ENCODE measurements at places on chromosomes 7 and 10.

- no peak for DNase-seq
Observed at GRCh38 chr7:2279896-2280295, 34.3 kb downstream of the SNX8 start.

DNA sequence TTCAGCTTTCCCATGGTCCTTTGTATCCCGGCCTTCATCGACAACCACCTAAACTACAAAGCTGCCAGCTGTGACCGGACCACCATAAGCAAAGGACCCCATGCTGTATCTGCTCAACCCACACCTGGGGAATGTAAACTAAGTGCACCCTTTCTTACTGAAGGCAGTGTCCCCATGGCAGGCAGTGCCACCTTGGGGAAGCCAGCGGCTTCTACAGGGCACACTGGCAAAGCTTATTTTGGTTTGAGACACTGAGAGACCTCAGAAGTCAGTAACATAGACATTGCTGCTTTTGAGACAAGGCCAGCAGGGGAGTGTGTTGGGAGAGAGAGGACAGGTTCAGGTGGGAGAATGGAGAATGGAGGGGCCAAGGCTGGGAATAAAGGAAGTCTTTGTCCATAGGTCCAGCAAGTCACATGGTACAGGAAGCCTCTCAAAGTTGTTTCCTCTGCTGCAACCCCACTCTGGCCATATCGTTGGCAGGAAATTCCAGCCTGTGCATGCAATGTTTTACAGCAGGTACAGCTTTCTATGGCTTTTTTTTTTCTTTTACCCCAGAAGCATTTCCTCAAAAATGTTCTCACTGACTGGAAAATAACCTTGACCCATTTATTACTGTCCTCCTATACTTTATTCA, 85.9 kb upstream of the NPVF start:
- DNase-seq, result no peak

DNA sequence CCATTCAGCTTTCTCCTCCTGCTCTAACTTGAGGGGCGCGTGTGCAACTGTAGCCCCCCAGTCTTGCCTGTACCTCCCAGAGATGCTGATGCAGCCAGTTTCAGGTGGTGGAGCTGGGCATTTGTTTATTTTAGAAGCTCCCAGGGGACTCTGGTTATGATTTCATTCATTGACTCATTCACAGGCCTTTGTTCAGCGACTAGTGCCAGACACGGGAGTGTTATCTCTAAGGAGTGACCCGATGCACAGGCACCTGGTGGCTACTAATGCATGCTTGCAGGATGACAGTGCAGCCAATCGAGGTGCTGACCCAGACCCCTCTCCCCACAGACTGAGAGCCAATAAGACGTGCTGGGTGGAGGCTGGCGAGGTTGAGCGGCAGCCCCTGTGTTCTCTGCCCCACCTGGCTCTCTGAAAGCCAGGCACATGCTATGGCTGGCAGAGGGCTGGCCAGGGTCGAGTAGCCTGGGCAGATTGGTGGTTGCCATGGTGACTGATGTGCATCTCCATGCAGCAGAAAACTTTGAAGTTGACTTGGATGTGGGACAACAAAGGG, 19.7 kb upstream of the SLC18A2 start:
- DNase-seq, result no peak

DNA sequence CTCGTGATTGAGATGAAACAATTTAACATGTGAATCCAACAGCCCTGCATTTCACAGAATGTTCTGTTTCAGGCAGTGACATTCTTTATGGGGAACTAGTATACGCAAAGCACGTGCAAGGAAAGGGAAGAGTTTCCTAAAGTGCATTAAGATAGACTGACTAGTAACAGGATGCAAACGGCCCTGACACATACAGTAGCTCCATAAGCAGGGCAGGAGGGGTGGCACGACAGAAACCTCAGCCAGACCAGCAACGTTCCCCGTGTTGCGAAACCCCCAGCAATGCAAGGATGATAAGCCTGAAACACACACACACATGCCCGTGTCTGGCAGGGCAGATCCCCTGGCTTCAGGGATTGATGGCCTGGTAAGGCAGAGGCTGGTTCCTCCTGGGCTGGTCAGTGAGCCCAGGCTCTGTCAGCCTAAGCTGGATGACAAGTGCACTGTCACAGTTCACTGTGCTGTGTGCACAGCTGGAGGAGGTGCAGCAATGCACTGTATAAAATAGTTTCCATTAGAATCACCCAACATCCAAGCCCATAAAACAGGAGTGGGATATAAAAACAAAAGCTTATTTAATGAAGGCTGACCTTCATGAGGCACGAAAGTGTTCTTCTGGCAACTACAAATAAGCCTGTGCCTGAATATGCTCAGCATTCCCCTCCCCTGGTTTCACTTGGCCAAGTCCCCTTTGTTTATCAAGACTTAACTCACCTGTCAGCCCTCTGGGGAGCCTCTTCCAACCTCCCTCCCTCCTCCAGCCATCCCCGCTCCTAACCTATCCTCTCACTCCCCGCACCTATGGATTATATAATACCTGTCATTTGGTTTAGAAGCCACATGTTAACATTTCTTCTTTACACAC, 88.8 kb downstream of the GSAP start:
- no peak for DNase-seq

All from activated gamma-delta T cell treated with anti-CD3 and anti-CD28 coated beads, Interleukin-2, amount 50 U/mL, for 16 hours (primary cell).